Activated CD4-positive, CD25-positive, alpha-beta regulatory T cell treated with anti-CD3 and anti-CD28 coated beads, Interleukin-2, amount 50 U/mL, for 24 hours (primary cell): ENCODE measurements at places on chromosomes 13 and 19.

DNA sequence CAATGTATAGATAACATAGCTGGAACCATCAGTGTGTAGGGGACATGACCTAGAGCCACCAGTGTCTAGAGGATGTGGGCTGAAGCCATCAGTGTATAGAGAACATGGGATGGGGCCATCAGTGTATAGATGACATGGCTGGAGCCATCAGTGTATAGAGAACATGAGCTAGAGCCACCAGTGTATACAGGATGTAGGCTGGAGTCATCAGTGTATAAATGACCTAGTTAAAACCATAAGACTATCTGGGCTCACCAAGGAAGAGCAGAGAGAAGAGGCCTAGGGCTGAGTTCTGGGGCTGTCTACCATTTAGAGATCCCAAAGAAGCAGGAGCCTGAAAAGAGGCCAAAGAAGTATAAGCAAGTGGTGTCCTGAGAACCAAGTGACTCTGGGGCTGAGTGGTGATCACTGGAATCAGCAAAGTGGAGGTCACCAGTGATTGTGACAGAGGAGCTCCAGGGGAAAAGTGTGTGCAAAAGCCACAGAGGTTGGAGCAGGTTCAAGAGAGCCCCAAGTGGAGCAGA, 41.0 kb downstream of the RFX2 start:
- peak; percentile 41 for ATAC-seq

DNA sequence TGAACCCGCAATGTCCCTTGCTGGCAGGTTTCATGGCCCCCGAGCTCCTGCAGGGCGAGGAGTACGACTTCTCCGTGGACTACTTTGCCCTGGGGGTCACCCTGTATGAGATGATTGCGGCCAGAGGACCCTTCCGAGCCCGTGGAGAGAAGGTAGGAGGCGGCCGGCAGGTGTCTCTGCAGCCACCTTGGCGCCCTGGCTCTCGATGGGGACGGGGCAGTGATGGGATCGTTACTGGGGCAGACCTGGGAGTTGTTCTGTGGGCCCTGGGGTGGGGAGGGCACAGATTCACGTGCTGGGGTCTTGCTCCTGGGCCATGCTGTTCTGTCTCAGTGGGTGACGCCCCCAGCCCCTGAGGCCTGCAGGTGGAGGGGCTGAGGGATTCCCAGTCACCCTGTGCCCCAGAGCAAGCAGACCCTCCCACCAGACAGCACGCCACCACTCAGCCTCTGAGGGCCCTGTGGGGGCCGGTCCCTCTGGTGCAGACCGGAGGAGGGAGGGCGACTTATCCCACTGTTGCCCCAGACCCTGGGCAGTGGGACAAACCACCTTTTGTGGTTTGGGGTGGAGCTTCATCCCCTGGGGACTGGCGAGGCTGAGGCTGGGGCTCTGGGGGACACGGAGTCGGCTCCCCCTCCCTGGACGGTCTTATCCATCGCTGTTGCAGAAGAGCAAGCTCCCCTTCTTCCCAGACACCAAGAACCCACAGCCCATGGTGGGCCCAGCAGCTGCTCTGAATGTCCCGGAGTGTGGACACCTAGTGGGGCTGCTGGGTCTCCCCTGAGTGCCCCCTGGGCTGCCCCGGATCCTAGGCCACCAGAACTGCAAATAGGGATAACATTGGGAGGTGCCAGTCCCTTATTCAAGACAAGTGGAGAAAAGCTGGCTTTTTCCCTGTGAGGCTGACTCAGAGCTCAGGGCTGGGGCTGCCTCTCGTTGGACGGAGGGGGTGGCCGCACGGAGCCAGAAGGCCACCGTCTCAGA, 27.5 kb upstream of the TMEM255B start:
- no peak for ATAC-seq

DNA sequence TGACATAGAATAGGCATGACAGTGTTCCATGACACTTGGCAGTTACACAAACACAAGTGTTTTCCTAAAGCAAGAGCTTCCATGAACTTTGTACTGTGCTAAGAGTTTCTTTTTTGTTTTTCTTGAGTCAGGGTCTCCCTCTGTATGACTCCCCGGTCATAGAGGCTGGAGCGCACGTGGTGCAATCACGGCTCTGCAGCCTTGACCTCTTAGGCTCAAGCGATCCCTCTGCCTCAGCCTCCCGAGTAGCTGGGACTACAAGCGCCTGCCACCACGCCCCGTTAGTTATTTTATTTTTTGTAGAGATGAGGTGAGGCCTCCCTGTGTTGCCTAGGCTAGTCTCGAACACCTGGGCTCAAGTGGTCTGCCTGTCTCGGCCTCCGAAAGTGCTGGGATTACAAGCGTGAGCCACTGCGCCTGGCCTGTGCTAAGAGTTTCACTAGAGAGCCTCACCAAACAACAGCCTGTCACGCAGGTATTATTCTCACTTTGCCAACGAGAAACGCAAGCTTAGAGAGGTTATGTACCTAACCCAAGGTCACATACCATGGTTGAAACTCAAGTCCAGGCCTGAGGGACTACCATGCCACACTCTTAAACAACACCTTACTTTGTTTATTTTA, 355.9 kb downstream of the KLF12 start:
- no peak for ATAC-seq

- no peak for ATAC-seq
Measured at GRCh38 chr13:75908141-75908540, 272.0 kb downstream of the LMO7 start.

- peak; percentile 2 for ATAC-seq
Measured at GRCh38 chr19:36215276-36216123, 594 bp downstream of the ZNF146 start.

DNA sequence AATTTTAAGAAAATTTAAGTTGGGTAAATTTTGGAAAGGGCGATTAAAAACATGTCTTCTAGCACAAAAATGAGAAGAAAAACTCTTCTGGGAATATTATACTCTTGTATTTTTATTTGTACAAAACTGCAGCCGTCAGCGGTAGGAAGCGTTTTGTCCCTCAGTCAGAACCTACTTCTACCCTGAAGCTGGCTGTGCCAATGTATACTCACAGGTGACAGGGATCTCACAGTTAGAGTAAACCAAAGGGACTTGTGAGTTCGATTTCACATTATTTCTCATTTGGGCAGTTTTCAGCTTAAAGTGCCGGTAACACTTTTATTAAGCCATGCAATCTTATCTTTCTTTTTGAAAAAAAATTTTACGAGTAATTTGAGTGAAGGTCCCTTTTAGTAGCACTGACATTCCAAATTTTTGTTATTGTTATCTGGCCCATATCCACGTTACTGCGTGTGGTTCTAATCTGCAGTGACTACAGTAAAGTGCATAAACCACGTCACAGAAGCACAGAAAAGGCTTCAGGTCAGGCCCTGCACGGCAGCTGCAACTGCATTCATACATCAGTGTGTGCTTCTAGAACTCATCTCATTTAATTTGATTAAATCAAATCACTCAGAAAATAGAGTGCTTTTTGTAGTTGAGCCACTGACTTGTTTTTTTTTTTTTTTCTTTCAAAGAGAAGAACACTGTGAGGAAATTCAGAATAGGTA, 387.3 kb downstream of the LIG4 start:
- ATAC-seq = no peak

DNA sequence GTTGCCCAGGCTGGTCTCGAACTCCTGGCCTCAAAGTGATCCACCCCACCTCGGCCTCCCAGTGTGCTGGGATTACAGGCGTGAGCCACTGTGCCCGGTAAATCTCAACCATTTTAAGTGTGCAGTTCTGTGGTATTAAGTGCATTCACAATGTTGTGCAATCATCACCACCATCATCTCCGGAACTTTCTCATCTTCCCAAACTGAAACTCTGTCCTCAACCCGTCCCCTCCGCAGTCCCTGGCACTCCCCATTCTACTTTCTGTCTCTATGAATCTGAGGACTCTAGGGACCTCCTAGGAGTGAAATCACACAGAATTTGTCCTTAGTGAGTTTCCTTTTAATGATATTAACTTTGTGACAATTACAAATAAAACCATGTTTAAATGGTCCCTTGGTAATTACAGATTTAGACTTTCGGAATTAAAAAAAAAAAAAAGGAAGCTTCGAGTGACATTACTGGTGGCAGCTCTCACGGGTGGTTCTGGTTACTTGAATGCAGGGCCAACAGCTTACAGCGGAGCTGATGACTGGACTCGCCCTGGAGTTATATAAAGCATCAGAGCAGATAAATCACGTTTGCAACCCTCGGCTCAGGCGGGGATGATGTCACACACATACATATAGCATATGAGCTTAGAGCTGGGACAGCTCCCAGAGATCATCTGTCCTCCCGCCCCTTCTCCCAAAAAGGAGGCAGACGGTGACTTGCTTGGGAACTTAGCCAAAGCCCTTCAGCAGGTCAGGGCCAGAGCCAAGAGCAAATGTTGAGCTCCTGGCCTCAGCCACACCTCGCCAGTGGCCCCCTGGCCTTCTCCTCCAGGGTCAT, 89.8 kb downstream of the ZNF557 start:
- ATAC-seq = no peak

DNA sequence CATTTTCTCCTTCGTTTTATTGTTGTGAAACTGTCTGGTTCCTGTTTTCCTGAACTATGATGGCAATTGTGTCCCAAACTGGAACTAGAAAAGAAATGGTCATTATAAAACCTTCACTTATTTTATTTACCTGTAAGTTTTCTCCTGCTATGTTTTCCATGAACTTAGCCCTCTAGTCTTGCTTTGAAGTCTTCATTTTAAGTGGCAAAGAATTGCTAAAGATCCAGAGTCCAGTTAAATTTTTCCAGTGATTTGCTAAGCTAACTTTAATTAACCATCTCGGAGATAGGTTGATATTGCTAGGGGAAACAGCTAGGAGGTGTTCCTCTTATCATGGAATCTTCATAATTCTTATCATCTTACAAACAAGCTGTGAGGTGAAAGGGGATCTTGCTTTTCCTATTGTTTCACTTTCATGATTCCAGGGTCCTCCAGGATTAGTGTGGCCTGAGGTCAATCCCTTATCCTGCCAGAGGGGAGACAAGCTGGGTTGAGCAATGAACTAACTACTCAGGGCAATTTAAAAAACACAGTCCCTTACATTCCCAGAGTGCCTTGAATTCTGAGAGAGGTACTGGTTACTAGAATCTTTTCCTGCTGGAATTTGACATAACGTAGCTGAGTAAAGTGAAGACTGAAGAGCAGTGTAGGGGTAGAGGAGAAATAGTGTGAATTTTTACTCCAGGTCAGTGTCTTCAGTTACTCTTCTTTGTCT, 112.5 kb downstream of the ESD start:
- no peak for ATAC-seq

GRCh38 chr13:50236898-50237318, 221.7 kb downstream of the KCNRG start:
- peak; percentile 91 for ATAC-seq

DNA sequence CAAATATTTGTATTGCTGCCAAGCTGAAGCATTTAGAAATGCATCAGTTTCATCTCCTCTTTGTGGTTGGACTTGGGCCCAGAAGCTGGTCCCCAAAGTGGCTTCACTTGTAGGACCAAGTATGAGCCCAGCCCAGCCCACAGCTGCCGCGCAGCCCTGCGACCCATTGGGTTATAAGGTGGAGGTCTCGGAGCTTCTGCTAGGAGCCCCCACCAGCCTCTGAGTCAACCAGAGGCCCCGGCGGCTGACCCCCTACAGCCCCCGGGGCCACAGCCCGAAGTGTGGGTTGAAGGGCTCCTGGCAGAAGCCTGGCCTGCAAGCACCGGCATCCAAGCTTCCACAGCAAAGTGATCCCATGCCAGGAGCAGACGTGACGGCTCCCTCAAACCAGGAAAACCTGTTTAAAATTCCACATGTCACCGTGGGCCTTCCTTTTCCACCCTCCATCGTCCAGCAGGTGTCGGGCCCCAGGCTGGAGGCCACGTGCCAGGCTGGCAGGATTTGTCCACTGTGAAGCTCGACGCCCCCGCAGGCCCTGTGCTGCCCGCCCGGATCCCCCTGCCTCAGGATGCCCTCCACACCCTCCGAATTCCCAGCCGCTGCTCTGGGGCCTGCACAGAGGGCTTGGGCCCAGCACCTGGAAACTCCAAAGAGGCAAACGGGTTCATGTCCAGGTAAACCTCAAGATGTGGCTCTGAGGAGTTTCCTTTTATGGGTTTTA, 54.7 kb downstream of the C13orf46 start:
- ATAC-seq = no peak

GRCh38 chr13:73940098-73940497, 194.1 kb downstream of the KLF12 start:
- ATAC-seq = no peak

DNA sequence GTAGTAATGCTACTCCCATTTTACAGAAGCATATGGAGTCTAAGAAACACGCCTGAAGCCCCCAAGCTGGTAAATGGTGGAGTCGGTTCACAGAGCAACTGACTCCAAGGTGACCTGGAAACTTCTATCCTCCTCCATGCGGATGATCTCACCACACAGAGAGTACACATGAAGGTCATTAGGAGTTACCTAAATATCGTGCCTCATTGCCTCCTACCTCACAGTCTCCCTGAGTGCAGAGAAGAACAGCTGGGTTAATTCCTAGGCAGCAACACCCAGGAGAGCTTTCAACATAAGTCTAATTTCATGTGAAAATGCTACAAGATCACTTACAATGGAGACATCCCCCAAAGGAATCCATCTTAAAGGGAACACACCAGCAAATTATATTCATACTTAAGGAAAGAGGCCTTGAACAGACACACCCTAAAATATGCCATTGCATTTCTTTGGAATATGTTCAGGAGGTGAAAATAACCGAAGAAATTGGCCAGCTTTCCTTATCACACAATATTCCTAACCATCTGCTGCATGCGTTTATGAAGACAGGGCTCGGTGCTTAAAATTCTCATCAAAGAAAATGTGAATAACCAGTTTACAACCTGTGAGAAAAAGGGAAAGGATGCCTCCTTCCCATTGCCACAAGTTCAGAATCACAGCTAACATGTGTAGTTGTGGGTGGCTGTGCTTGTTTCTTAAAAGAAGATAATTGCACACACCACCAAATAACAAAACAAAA, 203.6 kb upstream of the NBEA start:
- ATAC-seq = no peak

GRCh38 chr13:80348314-80348713, 7.4 kb upstream of the SPRY2 start:
- no peak for ATAC-seq

GRCh38 chr19:18443831-18444230, 5.9 kb upstream of the ISYNA1 start:
- ATAC-seq = no peak

DNA sequence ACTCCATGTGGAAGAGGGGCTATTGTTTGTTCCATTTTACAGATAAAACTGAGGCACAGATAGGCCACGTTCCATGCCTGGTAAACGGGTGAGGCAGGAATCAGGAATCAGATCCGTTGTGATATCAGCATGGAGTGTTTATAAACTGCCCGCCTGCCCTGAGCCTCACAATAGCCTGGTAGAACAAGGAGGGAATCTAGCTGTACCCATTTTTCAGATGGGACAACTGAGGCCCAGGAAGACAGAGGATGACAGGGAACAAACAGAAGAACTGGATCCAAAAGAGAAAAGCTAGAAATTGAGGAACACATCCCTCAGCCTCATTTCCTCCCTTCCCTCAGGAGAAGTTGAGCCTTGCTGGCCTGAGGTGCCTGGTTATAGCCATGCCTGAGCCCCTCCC, 32.5 kb downstream of the CERS4 start:
- ATAC-seq = no peak

GRCh38 chr13:73608711-73609485, 525.3 kb downstream of the KLF12 start:
- no peak for ATAC-seq

DNA sequence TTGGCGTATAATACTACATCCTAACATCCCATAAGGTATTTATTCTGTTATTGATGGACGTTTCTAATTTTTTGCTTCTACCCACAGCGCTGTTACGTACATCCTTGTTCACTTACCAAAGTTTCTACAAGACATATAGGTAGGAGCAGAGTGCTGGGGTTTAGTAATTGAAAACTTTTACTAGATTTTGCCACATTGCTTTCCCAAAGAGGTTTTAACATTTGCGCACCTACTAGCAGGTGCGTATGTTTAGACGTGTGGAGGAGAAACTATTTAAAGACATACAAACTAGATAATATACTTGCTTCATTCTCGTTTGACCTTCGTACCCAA, 559 bp upstream of the RPL21 start:
- peak; percentile 1 for ATAC-seq
